ENCODE measurements at places on chromosomes 7 and 10.

DNA sequence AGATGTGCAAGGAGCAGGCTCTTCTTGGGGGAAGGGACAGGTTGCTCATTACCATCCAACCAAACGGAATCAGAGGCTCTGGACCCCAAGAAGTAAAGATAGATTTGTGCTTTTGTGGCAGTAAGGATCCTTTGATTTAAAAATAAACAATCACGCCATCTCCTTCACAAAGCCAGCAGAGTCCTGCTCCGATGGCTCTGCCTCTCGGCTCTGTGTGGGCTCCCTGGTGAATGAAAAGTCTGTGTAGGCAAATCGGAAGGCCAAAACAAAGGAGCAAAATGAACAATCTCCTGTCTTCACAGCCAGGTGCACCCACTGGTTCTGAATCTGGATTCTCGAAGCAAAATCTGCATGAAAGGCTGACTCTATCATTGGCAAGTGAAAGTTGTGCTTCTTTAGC is 3.8 kb downstream of the PTPRN2 start:
- no peak for DNase-seq

DNA sequence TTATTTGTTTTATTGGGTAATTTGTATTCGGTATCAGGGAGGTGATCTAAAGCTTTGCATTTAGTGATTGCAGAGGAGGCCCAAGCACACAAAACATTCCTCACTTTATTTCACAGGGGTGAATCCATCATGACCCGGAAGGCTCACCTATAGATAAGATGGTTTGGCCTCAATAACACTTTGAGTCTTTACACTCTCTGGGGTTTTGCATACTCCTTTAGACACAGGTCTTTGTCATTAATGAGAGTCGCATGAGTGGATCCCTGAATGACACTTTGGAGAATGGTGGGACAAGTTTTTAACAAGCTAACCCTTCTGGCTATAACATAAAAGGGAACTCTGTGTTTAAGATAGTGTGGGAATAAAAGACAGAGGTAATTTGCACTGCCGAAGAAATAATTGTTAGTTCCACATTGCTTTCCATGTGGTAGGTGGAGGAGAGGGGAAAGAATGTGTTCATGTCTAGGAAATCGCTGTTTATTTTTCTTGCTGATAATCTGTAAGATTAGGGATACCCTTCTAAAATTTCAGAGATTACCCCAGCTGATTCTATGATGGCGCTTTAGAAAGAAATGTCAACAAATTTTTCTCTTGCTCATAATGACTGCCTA is 455.8 kb downstream of the TFEC start:
- no peak for DNase-seq

DNA sequence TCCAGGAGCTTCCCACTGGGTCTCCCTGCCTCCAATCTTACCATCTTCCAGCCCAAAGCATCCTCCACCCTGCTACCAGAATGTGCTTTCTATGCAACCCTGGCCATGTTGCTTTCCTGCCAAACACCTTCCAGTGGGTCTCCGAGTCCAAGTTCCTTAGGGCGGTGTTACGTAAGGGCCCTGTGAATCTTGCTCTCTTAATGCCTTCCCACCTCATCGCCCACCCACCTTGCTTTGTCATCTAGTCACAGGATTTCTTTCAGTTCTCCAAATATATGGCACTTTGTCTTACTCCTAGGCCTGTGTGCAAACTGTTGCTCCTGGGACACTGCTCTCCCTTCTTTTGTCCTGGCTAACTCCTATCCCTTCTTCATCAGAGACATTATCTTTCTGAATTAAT is 344.5 kb downstream of the RPS24 start:
- DNase-seq, result no peak

GRCh38 chr7:6675807-6676405 is 30.8 kb downstream of the ZNF12 start:
- no peak for DNase-seq

- DNase-seq, result no peak
Measured at GRCh38 chr7:128131731-128132130, 100.5 kb upstream of the LRRC4 start.

DNA sequence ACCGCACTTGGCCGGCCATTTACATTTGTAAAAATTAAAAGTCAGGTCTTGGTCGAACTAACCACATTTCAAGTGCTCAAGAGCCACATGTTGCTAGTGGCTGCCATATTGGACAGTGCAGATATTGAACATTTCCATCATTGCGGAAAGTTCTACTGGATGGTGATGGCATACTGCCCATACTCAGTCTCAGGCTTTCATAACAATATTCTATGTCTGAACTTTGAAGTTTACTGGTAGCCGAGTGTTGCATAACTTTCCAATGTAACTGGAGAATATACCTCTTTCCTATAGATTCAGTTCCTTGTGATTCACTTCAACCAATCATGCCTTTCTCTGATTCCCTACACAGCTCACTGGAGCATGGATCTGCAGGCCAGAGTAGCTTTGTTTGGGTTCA is 43.7 kb downstream of the PSMC2 start:
- DNase-seq, result no peak

GRCh38 chr10:32346134-32346550 is 816 bp downstream of the EPC1 start:
- DNase-seq, result peak; percentile 96

DNA sequence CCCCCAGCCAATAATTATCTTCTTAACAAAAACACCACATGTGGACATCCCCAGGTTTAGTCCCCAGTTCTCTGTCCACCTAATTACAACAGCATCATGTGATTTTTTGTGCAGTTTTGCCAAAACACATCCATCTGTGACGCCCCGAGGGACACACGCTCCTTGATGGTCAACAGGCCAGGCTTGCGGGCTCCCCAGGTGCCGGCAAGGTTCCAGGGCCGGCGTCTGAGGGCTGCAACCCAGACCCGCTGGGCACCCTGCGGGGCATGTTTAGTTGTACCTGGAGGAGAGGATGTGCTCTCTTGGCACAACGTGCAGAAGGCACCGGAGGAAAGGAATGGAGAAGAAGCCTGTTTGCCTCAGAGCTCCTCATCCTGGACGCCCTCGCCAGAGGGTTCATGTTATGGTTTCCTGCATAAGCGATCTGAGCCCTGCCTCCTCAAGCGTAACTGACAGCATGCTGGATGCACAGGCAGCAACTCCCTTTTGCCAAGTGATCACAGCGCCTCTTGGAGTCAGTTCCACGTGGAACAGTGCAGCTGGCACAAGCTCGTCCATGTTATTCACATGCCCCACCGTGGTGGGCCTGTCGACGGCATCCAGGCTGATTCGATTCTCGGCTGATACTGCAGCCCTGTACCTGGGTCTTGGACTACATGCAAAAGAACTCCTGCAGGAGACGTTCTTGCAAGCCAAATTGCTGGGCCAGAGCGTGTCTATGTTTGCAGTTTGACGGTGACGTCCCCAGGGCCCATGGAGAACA is 41.6 kb downstream of the JAKMIP3 start:
- DNase-seq, result peak; percentile 48

Measured in tibial artery (tissue), 4 donors.